ENCODE measurements at places on chromosomes 12 and 14.

DNA sequence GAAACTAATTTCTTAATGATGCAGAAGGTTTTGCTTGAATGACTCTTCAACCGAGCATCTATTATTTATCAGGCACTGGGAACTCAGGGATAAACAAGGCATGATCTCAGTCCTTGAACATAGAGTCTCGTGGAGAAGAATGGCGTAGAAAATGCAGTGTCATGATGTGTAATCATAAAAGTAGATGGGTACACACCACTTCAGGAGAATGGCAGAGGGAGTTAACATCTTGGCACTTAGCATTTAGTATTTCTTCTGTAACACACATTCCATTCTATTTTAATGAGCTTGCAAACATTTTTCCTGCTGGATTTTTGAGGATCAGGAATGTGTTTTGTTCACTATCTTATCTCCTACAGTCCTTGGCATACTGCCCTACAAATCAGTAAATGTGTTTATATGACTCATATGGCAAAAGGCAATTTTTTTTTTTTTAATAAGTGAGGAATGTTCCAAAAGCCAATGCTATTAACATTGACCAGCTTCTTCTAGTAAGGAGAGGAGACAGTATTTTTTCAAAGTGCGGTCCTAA lies 3.8 kb downstream of the TXNRD1 start:
- peak; percentile 43 for DNase-seq
- H3K36me3 ChIP-seq, result no peaks in the 10 kb centered on the region
- no peaks in the 10 kb centered on the region for H3K27me3 ChIP-seq
- peak overlapping the region; percentile 84 for H3K27ac ChIP-seq
- H3K4me1 ChIP-seq, result peaks cover 29% of the 10 kb centered on the region
- H3K4me3 ChIP-seq, result no peak overlapping the region

GRCh38 chr12:92297932-92298696 lies 152.5 kb upstream of the BTG1 start:
- no peaks in the 10 kb centered on the region for H3K27me3 ChIP-seq
- DNase-seq, result peak; percentile 19
- no peaks in the 10 kb centered on the region for H3K36me3 ChIP-seq
- no peak overlapping the region for H3K4me3 ChIP-seq
- H3K27ac ChIP-seq, result no peak overlapping the region
- H3K4me1 ChIP-seq, result no peaks in the 10 kb centered on the region

- no peak overlapping the region for H3K4me3 ChIP-seq
- DNase-seq, result peak; percentile 45
- peaks cover 18% of the 10 kb centered on the region for H3K4me1 ChIP-seq
- peak overlapping the region; percentile 25 for H3K27ac ChIP-seq
These were observed 36.3 kb upstream of the NPFF start for GRCh38 chr12:53543539-53543938.

DNA sequence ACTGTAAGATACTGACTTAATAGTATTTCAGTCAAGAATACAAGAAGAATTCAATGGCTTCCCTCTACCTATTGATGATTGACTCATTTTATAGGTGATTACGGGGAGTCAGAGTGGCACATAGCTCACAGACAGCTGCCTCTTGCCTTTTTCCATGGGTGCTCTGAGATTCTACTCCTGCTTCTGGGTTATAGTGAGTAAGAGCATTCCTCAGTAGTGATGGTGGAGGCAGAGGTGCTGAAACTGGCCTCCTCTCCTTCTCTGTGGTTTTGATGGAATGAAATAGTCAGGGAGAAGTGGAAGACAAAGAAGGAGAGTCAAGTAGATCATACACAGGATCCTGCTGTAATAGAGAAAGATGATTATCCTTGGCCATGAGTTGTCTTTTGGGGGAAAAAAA lies 438.2 kb upstream of the FAR2 start:
- H3K4me3 ChIP-seq, result no peak overlapping the region
- no peak for DNase-seq
- H3K27me3 ChIP-seq, result no peaks in the 10 kb centered on the region
- no peak overlapping the region for H3K27ac ChIP-seq
- H3K36me3 ChIP-seq, result no peaks in the 10 kb centered on the region

DNA sequence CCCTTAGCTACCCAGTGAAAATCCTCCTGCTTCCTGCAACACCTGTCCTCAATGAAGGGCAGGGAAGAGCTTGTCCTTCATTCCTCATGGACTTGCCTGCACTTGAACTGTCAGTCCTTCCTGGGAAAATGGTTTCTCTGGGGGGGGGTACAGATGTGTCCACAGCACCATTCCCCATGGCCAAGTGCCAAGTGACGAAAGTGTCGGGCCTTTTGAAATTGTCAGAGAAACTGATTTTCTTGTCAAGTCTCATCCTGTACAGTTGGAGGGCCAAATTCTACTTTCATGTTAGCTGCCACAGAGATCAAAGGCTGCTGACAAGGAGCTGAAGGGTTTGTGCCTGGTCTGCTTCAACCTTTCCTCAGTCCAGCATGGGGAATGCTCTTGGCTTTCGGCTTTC lies 179.5 kb upstream of the PARP11 start:
- H3K36me3 ChIP-seq, result no peaks in the 10 kb centered on the region
- H3K27me3 ChIP-seq, result no peaks in the 10 kb centered on the region
- DNase-seq, result no peak

DNA sequence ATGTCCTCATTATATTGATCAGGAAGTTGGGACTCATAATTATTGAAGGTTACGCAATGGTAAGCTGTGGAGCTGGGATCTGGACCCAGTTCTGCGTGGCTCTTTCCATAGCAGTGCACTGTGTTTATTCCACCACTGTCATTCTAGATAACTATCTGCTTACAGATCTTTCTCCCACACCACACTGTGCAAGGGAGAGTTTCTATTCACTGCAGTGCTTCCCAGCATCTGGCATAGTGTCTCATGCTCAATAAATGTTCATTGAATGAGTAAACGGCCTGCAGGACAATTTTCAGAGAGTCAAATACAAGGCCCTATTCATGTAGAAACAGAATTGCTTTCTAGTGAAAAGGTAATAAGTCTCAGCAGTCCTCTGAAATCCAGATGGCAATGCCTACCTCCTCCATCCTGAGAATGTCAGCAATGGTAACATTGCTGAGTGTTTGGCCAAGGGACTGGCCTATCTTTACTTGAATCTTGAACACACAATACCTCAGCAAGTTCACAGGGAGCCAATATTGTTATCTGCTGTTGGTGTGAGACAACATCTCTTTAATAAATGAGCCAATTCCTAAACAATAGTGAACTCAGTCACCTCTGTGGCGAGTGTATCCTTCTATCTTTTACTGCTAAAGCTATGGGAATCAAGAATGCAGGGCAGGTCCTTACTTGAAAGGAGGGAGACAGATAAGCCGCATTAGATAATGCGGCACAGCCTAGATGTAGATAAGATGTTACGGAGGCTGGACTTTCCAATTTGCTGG lies 332.4 kb upstream of the PRICKLE1 start:
- H3K36me3 ChIP-seq, result no peaks in the 10 kb centered on the region
- H3K4me1 ChIP-seq, result peaks cover 18% of the 10 kb centered on the region
- DNase-seq, result no peak
- H3K27me3 ChIP-seq, result no peaks in the 10 kb centered on the region

DNA sequence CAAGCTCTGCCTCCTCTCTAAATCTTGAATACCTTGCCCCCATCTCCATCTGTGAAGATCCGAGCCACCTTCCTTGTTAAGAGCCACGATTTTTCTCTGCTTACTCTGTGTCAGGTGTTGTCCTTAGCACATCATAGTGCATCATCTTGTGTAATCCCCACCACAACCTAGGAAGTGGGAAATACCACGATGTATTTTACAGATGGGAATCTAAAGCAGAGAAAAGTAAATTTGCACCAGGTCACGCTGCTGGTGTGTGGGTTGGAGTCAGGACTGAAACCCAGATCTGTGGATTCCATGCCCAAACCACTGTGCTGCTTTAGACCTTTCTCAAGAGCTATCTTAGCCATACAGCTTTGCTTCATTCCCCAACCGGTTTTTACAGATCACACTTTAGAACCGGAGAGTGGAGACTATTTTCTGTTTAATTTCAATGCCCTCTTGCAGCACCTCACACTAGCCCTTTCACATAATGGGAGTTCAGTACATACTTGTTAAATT lies 94.6 kb downstream of the PPM1A start:
- H3K27me3 ChIP-seq, result no peaks in the 10 kb centered on the region
- no peak for DNase-seq
- H3K27ac ChIP-seq, result no peak overlapping the region
- H3K4me3 ChIP-seq, result no peak overlapping the region
- peaks cover 8% of the 10 kb centered on the region for H3K4me1 ChIP-seq
- H3K36me3 ChIP-seq, result no peaks in the 10 kb centered on the region

GRCh38 chr12:91937706-91938105 lies 207.9 kb downstream of the BTG1 start:
- no peaks in the 10 kb centered on the region for H3K27me3 ChIP-seq
- no peak overlapping the region for H3K4me3 ChIP-seq
- H3K36me3 ChIP-seq, result no peaks in the 10 kb centered on the region
- no peak overlapping the region for H3K27ac ChIP-seq

DNA sequence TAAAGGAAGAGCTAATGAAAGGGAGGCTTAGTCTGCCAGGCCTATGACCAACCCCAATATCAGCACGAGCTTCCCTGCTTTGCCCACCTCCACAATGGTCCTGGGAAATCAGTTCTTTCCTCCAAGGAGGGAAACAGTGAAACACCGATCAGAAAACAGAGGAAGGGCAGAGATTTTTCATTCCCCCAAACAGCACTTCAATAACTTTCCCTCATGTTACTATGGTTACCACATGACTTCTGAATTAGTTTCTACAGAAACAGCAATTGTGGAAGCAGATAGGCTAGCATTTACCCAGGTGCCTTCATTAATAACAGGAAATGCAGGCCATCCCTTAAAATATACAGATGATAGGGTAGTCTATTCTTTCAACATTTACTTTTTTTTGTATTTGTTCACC lies 35.9 kb downstream of the TRIM9 start:
- no peaks in the 10 kb centered on the region for H3K36me3 ChIP-seq
- no peak for DNase-seq
- no peak overlapping the region for H3K4me3 ChIP-seq
- H3K4me1 ChIP-seq, result no peaks in the 10 kb centered on the region
- H3K27me3 ChIP-seq, result no peaks in the 10 kb centered on the region

DNA sequence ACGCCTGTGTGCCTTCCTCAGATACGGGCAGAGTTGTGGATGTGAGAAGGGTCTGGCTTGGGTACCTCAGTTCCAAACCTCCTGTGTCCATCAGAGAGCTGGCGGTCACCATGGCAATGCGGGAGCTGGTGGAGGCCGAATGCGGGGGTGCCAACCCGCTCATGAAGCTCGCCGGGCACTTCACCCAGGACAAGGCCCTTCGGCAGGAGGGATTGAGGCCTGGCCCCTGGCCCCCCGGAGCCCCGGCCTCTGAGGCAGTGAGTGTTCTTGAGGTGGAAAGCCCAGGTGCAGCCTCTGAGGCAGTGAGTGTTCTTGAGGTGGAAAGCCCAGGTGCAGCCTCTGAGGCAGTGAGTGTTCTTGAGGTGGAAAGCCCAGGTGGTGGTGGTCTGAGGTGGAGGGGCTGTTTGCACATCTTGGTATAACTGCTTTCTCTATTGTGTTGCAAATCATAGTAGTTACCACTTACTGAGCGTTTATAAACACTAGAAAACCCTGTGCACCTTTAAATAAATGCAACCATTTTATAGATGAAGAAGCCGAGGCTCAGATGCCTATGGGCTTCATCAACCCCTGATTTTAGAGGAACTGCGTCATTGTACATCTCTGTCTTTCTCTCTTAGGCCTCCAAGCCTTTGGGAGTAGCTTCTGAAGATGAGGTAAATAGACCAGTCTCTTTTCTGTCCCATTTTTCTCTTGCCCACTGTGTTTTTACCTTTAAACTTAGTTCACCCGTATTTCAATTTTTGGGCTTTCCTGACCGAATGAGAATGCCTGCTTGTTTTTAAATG lies 976 bp downstream of the PEX5 start:
- H3K4me3 ChIP-seq, result peak overlapping the region; percentile 85
- H3K4me1 ChIP-seq, result peaks cover 22% of the 10 kb centered on the region
- H3K27me3 ChIP-seq, result no peaks in the 10 kb centered on the region
- peaks cover 1% of the 10 kb centered on the region for H3K36me3 ChIP-seq
- H3K27ac ChIP-seq, result peak overlapping the region; percentile 92
- peak; percentile 36 for DNase-seq

GRCh38 chr12:26768611-26769603 lies 64.1 kb downstream of the ITPR2 start:
- DNase-seq, result peak; percentile 41
- no peaks in the 10 kb centered on the region for H3K27me3 ChIP-seq
- no peaks in the 10 kb centered on the region for H3K36me3 ChIP-seq
- peak overlapping the region; percentile 69 for H3K27ac ChIP-seq
- no peak overlapping the region for H3K4me3 ChIP-seq

- H3K36me3 ChIP-seq, result no peaks in the 10 kb centered on the region
- no peaks in the 10 kb centered on the region for H3K27me3 ChIP-seq
- DNase-seq, result peak; percentile 63
- no peak overlapping the region for H3K27ac ChIP-seq
- H3K4me3 ChIP-seq, result no peak overlapping the region
These were observed 90.6 kb downstream of the PAPOLA start for GRCh38 chr14:96592591-96593386.

DNA sequence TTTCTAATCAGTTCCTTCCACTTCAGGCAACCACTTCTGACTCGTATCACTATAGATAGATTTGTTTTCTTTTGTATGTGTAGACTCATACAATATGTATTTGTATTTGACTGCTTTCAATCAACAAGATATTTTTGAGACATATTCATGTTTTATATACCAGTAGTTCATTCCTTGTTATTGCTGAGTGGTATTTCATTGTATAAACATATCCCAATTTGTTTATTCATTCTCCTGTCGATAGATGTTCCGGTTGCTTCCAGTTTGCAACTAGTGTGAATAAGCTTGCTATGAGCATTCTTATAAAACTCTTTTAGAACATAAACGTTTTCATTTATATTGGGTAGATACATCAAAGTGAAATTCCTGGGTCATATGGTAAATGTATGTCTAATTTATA lies 119.2 kb downstream of the FIGNL2 start:
- no peak for DNase-seq
- no peak overlapping the region for H3K27ac ChIP-seq
- no peaks in the 10 kb centered on the region for H3K36me3 ChIP-seq
- H3K4me1 ChIP-seq, result no peaks in the 10 kb centered on the region
- no peaks in the 10 kb centered on the region for H3K27me3 ChIP-seq

- H3K27me3 ChIP-seq, result no peaks in the 10 kb centered on the region
- no peaks in the 10 kb centered on the region for H3K4me1 ChIP-seq
- no peaks in the 10 kb centered on the region for H3K36me3 ChIP-seq
- H3K4me3 ChIP-seq, result no peak overlapping the region
These were observed 7.6 kb upstream of the SCARB1 start for GRCh38 chr12:124871297-124871696.
